ENCODE measurements at places on chromosomes 7 and 10.

GRCh38 chr10:68362590-68362989 is 29.9 kb upstream of the PBLD start:
- DNase-seq: no peak

DNA sequence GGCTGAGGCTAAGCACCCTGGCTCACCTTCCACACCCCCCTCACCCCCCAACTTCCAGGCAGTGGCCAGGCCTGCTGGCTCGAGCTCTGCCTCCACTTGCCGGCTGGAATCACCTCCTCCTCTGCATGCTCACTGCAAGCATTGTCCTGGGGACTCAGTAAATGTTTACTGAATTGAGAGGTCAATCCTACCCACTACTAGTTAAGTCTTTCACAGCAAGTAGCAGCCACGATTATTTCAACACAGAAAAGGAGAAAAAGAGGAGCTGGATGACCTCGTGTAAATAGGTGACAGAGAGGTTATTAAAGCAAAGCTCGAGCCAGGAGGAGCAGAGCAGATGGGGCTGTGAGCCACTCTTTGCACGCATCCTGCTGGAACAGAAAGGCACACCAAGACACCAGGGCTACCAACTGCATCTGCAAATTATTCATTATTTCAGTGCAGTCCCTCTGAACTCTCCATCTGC is 32.1 kb downstream of the HIPK2 start:
- DNase-seq: no peak

DNA sequence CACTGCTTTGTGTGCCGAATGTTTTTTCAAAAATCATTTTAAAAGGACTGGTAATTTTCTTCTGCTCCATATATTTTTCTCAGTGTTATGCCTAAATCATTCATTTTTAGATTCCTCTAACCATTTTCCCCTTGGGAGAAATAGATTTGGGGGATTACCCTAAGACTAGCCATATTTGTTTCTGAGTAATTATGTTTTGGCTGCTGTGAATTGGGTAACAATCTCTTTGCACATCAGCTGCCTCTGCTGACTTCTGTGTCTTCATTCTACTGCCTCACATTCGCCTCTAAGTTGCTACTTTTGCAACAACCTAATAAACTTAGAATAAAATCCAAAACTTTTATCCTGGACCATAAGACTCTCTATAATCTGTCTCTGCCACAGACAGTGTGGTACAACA is 18.5 kb upstream of the MRC1 start:
- DNase-seq: no peak

DNA sequence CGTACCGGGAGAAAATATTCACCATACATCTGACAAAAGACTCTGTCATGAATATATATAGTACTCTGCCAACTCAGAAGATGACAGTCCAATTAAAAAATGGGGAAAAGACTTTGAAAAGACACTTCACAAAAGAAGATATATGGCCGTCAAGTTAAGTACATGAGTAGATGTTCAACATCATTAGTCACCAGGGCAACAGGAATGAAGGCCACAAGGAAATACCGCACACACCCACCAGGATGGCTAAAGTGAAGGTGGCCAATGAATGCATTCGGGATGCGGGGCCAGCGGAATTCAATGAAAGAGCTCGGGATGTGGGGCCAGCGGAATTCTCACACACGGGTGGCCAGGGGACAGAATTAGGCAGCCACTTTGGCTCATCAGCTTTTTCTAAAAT is 42.2 kb downstream of the MAD1L1 start:
- DNase-seq: peak; percentile 65
